ENCODE measurements at places on chromosomes 2 and 18.

DNA sequence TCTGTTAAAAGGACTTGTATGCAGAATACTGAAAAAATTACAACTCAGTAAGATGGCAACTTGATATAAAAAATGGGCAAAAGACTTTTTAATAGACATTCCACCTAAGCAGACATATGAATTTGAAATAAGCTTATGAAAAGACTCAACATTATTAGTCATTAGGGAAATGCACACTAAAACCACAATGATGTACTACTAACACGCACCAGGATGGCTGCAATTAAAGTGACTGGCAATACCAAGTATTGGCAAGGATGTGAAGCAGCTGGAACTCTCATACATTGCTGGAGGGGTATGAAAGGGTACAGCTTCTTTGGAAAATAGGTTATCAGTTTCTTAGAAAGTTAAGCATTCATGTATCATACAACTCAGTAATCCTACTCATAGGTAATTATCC lies 3.2 kb upstream of the ENOSF1 start:
- DNase-seq = peak; percentile 82

GRCh38 chr2:234816056-234816455 lies 135.8 kb upstream of the SH3BP4 start:
- DNase-seq = no peak

- no peak for DNase-seq
These were observed 157.0 kb upstream of the ACAA2 start for GRCh38 chr18:49970319-49970718.

DNA sequence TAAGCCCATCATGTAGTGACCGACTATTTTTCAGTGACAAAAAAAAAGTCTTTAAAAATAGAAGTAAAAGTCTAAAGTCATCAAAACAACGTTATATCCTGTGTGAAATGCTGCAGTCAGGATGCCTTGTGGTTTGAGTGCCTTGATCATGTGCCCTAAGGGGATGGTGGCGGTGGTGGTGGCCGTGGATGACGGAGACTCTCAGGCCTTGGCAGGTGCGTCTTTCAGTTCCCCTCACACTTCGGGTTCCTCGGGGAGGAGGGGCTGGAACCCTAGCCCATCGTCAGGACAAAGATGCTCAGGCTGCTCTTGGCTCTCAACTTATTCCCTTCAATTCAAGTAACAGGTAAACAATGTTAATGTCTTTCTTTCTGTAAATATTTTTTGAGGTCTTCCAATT lies at the start of gene CD28:
TSS of gene CD28 (plus strand) at position 237 of the 400 bp plus-strand sequence. CDS start at position 295, 58 bp downstream.
- DNase-seq = no peak

DNA sequence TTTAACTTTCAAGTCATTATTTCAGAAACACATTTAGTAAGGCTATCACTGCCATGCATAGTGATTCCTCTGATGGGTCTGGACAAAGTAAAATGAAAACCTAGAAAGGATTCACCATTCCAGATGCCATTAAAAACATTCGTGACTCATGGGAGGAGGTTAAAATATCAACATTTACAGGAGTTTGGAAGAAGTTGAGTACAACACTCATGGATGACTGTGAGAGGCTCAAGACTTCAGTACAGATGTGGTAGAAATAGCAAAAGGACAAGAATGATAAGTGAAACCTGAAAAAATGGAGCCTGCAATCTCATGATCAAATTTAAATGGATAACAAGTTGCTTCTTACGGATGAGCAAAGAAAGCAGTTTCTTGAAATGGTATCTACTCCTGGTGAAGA lies 5.8 kb upstream of the TWSG1 start:
- peak; percentile 52 for DNase-seq

DNA sequence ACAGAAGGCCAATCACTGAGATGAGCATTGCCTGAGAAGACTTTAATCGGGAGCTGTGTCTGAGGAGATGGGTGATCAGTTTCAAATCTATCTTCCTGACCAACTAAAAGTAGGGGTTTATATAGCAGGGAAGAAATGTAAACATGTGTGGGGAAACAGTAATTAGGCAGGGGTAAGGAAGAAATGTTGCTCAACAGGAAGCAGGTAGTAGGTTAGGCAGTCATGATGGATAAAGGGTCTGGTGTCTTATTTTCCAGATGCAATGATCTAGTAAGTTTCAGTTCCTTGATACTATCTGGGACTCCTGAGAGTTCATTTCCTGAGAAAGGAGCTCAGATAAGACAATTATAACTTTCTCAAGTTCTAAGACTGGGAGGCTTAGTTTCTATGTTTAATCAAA lies 33.8 kb upstream of the DNAJC10 start:
- DNase-seq = no peak

DNA sequence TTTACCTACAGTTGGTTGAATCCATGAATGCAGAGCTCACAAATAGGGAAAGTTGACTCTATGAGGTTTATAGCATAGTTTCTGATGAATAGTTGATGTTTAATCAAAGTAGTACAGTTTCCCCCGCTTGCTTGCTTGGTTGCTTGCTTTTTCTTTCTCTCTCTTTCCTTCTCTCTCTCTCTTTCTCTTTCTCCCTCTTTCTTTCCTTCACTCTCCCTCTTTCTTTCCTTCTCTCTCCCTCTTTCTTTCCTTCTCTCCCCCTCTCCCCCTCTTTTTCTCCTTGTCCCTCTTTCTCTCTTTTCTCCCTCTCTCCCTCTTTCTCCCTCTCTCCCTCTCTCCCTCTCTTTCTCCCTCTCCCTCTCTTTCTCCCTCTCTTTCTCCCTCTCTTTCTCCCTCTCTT lies 999.9 kb upstream of the CELF4 start:
- no peak for DNase-seq
